Activated CD4-positive, CD25-positive, alpha-beta regulatory T cell treated with anti-CD3 and anti-CD28 coated beads, Interleukin-2, amount 50 U/mL, for 24 hours (primary cell): ENCODE measurements at places on chromosomes 11 and 22.

- ATAC-seq: no peak
Observed at GRCh38 chr22:50535113-50535512, 5.3 kb upstream of the TYMP start.

DNA sequence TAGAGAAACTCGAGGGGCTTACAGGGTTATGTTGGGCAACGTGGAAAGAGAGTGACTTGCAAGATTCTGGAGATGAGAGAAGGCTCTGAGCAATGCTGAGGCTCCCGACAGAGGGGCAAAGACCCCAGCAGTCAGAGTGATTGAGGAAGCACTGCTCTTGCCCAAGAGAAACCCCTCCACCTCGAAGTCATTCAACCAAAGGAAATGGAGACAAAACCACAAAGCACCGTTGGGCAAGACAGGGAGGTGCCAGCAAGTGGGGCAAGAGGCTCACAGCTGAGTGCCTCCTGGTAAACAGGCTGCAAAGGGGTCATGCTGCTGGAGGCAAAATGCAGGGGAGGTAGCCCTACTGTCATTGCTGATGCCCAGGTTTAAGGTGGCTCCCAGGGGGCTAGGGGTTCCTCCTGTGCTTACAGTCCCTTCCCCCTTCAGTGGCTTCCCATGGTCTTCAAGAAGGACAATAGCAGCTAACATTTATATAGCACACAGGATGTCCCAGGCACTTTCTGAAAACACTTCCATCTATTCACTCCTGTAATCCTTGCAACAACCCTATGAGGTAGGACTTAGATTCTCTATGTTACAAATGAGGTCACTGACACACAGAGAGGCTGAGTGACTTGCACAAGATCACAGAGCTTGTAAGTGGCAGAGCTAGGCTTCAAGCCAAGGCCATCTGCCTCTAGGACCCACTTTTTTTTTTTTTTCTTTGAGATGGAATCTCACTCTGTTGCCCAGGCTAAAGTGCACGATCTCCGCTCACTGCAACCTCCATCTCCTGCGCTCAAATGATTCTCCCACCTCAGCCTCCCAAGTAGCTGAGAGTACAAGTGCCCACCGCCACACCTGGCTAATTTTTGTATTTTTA is 18.1 kb upstream of the MYH9 start:
- ATAC-seq: peak; percentile 29

DNA sequence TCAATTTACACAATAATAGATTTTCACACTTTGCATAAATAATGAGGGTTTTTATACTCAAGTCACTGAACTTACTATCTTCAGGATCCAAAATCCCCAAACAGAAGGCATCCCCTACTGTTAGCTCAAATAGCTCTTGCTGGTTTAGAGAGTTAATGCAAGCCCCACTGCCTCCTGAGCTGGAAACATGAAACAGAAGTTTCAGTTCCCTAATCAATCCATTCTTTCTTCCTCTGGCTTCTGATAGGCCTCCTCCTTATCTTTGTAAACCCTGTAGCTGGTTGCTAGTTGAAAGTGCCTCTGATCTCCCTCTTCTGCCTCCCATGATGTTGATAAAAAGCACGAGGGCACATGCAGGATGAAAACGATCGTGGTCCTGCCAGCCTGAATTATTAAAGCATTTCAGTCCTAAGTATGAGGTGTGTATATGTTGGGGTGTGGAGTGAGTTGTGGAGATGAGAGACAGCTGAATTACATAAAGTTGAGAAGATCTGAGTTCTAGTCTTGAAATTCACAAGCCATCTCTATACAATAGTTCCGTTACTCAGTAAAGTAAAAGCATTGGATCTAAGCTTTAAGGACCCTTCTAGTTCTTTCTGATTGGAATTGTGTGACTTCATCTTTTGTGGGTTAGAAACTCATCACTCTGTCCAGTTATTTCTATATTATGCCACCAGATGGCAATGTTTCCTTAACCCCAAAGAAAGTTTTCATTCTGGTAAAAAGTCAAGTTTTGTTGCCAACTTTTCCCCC is 35.0 kb upstream of the EHF start:
- ATAC-seq: peak; percentile 51

GRCh38 chr11:32213223-32213622 is 122.3 kb downstream of the RCN1 start:
- ATAC-seq: peak; percentile 68

GRCh38 chr11:12901272-12901671 is 107.8 kb upstream of the RASSF10 start:
- ATAC-seq: no peak

GRCh38 chr22:37331034-37331428 is 48.7 kb downstream of the CYTH4 start:
- no peak for ATAC-seq

DNA sequence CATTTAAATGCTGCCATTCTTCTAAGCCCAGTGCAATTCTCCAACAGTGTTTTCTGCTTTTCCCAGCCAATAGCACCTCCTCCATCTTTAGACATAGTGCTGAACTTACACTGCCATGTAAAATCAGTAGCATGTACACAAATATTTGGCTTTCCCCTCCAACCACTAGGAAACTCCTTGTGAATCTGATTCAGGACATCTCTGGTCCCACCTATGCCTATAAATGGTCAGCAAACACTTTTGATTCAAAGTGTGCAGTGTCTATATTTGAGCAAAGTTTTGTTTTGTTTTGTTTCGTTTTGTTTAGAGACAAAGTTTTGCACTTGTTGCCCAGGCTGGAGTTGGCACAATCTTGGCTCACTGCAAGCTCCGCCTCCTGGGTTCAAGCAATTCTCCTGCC is 24.8 kb downstream of the YPEL4 start:
- ATAC-seq: no peak
